ENCODE measurements at places on chromosomes 4 and X. TPM values are rescaled to one million over a fixed set of nuclear protein-coding genes. Genes with fewer than 3 reads are reported as not detected.

Gene SETD7
- 3.9 TPM for polyA plus RNA-seq

Gene ZAR1
- not detected for polyA plus RNA-seq

- H3K4me3 ChIP-seq = no peak overlapping the region
- H3K4me1 ChIP-seq = peaks cover 10% of the 10 kb centered on the region
- no peak overlapping the region for H3K27ac ChIP-seq
- no peaks in the 10 kb centered on the region for H3K27me3 ChIP-seq
- no peaks in the 10 kb centered on the region for H3K36me3 ChIP-seq
- DNase-seq = no peak
Measured at GRCh38 chrX:153410373-153410772, 899 bp upstream of the ZFP92 start.

DNA sequence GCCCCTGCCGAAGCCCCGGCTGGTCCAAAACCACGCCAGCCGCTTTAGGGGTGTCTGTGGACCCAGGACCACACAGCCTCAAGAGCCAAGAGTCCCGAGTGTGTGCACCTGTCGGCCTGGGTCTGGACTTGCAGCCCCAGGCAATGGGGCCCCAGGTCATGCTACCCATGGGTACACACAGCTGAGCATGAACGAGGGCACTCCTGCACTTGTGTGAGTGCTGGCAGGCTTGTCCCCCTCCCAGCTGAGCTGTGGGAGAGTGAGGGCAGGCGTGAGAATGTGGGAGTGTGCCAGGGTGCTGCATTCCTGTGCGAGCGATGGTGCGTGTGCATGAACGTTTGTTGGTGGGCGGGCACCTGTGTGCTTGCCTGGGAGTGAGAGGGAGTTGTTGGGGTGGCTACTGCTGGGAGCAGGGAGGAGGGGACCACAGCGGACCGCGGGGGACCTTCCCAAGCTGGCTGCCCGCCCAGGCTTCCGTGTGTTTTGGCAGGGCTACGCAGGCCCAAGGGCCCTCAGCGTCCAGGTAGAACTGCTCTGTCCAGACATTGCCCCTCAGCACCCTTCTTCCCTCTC, 30.8 kb downstream of the BLOC1S4 start:
- no peak for DNase-seq
- H3K36me3 ChIP-seq = no peaks in the 10 kb centered on the region
- no peak overlapping the region for H3K27ac ChIP-seq
- peaks cover 9% of the 10 kb centered on the region for H3K4me1 ChIP-seq
- H3K27me3 ChIP-seq = no peaks in the 10 kb centered on the region

GRCh38 chr4:72209600-72209999, 177.8 kb downstream of the NPFFR2 start:
- H3K4me3 ChIP-seq = no peak overlapping the region
- H3K27ac ChIP-seq = no peak overlapping the region
- DNase-seq = no peak
- H3K4me1 ChIP-seq = no peaks in the 10 kb centered on the region
- no peaks in the 10 kb centered on the region for H3K27me3 ChIP-seq

GRCh38 chr4:14419516-14419915, 582.8 kb upstream of the CPEB2 start:
- no peaks in the 10 kb centered on the region for H3K27me3 ChIP-seq
- DNase-seq = no peak
- H3K36me3 ChIP-seq = no peaks in the 10 kb centered on the region
- no peaks in the 10 kb centered on the region for H3K4me1 ChIP-seq
- H3K4me3 ChIP-seq = no peak overlapping the region

DNA sequence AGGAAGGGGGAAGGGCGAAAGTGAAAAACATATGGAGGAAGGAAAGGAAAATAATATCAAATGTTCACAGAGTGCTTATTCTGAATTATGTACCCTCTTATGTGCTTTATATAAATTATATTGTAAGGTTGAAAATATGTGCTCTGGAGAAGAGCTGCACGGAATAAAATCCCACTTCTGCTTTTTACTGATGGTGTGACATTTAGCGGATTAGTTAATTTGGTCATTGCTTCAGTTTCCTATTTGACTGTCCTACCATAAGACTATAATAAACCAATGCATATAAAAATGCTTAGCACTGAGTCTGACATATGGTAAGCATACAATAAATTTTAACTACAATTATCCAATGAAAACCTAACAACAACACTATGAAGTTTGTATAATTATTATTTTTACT, 86.2 kb downstream of the NPFFR2 start:
- H3K4me1 ChIP-seq = no peaks in the 10 kb centered on the region
- DNase-seq = no peak
- H3K4me3 ChIP-seq = no peak overlapping the region
- H3K27ac ChIP-seq = no peak overlapping the region
- no peaks in the 10 kb centered on the region for H3K36me3 ChIP-seq
- no peaks in the 10 kb centered on the region for H3K27me3 ChIP-seq
